Karpas-422 (cell line): ENCODE measurements at places on chromosomes 6 and 20.
A peak's percentile ranks its signal among the peaks of the same experiment; 100 is the strongest.

DNA sequence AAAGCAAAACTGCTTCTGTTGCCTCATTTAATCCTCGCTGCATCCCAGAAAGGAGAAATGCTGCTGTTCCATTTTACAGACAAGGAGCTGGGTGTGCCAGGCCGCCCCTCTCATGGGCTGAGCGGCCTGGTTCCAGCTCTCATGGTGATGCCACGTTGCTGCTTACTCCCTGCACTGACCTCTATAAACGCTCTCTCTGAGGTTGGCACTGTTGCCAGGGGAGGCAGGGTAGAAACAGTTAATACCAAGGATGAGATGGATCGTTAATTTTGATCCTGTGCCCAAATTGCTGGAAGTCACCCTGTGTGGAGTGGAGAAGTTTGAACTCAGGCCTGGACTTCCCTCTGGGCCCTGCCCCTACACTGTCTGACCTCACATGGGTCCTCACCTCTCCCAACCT, 25.6 kb downstream of the SIRPA start:
- H3K36me3 ChIP-seq, result no peaks in the 10 kb centered on the region
- no peak for DNase-seq
- H3K27me3 ChIP-seq, result no peaks in the 10 kb centered on the region
- no peaks in the 10 kb centered on the region for H3K4me1 ChIP-seq
- no peak overlapping the region for H3K27ac ChIP-seq

GRCh38 chr6:117399126-117399525, 26.6 kb downstream of the ROS1 start:
- no peaks in the 10 kb centered on the region for H3K36me3 ChIP-seq
- no peak overlapping the region for H3K27ac ChIP-seq
- no peak for DNase-seq
- no peaks in the 10 kb centered on the region for H3K4me1 ChIP-seq

DNA sequence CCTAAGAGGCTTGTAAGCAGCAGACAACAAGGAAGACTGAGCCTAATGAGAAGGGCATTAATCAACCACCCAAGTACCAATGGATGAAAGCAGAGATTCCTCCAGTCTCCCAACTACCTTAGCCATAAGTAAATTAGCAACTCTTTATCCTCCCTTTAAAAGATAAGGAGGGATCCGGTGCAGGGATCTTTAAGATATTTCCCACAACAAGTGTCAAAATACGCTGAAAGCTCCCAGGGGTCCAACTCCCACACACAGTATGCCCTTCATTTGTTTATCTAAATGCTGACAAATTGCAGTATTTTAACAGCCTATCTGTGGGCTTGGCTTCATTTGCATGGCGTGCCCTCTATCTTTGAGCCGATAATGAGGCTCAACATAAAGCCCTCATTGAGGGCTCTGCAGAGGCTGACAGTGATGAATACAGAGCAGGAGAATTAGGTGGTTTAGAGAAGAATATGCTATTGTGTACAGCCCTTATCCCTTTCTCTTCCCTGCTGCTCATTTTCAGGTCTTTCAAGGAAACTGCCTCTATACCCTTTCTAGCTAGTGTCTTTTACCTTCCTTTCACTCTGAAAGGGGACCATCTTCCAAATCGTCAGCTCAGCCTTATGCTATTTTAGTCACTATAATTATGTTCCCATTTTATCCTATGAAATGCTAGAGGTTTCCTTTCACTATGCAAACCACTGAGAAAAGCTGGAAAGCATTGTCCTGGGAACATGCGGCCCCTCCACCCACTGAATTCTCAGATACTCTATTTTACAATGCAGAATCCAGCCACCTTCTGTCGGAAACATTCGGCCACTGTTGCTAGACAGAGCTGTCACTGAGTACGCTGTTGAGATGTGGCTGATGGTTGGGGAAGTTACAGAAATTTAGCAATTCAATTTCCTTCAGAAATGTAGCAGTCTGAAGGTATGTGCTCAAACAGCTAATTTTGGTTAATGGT, 575.2 kb upstream of the JAG1 start:
- DNase-seq, result no peak
- H3K4me3 ChIP-seq, result no peak overlapping the region
- no peaks in the 10 kb centered on the region for H3K4me1 ChIP-seq
- no peaks in the 10 kb centered on the region for H3K27me3 ChIP-seq

- H3K27me3 ChIP-seq, result no peaks in the 10 kb centered on the region
- H3K27ac ChIP-seq, result peak overlapping the region; percentile 29; the same call in 1 of the 2 replicates
- no peak for DNase-seq
- H3K4me1 ChIP-seq, result peaks cover 72% of the 10 kb centered on the region
Measured at GRCh38 chr20:57313230-57313629, 16.4 kb upstream of the SPO11 start.

DNA sequence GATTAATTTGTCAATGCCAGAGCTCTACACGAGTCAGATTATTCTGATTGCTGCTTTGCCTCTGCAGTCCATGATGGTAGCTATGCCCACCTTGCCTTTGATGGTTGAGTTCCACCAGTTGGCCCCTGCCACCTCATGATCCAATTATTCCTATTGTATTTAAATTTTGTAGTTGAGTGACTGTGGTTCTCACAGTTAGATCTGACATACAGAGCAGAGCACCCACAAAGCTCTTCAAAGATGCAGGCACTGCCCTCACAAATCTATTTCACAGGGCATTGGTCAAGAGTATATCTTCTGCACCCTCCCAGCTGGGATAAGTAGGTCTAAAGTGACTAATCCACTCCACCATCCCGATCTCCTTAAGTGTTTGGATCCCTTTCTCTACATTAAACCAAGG, 318.8 kb downstream of the EYA4 start:
- no peak for DNase-seq
- no peaks in the 10 kb centered on the region for H3K27me3 ChIP-seq
- H3K27ac ChIP-seq, result no peak overlapping the region

DNA sequence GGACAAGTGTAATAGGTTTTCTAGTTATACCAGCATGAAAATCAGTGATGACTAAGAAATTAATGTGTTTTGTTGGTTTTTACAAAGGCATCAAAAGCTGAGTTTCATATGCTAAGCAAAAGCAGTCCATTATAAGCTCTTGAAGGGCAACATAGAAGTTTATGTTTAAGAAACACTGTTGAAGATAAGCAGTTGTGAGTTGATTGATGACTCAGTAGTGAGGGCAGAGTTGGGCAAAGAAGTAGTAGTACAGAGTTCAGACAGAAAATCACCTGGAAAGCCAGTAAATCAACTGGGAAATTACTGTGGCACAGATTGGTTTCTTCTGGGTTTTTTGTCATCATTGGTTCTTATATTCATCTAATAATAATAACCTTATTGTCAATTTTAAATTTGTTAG, 78.0 kb upstream of the SMIM8 start:
- H3K36me3 ChIP-seq, result peaks cover 43% of the 10 kb centered on the region; the same call in 1 of the 2 replicates
- H3K27ac ChIP-seq, result no peak overlapping the region
- no peaks in the 10 kb centered on the region for H3K4me1 ChIP-seq
- DNase-seq, result no peak

GRCh38 chr6:91293395-91293794, 706.5 kb upstream of the MAP3K7 start:
- H3K4me3 ChIP-seq, result no peak overlapping the region
- no peaks in the 10 kb centered on the region for H3K4me1 ChIP-seq
- no peaks in the 10 kb centered on the region for H3K36me3 ChIP-seq
- H3K27me3 ChIP-seq, result no peaks in the 10 kb centered on the region
- DNase-seq, result no peak

GRCh38 chr20:32010101-32010500, at the start of gene CCM2L:
TSS of gene CCM2L (plus strand) at chr20:32010438. CDS start at chr20:32010455, 17 bp downstream.
- H3K4me1 ChIP-seq, result no peaks in the 10 kb centered on the region
- no peak for DNase-seq
- H3K27me3 ChIP-seq, result no peaks in the 10 kb centered on the region
- H3K27ac ChIP-seq, result no peak within 1 kb of the TSS

DNA sequence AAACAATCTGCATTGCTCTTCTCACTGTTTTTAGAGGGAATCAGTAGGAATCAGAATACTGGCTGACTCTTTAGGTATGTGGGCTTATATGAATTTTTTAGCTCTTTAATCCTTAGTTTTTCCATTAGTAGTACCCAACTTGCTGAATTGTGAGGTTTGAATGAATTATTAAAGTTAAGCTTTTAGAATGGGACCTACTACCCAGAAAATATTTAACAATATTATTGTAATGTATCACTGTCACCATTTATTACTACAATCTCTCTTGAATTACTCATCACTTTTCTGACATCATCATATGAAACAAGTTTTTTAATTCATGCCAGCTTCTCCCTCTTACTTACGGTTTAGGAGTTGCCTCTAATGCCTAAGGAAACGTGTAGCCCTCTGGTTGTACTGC, 212.7 kb downstream of the BCKDHB start:
- no peaks in the 10 kb centered on the region for H3K36me3 ChIP-seq
- DNase-seq, result no peak
- H3K27ac ChIP-seq, result no peak overlapping the region

- no peaks in the 10 kb centered on the region for H3K27me3 ChIP-seq
- DNase-seq, result peak; percentile 79
- H3K36me3 ChIP-seq, result no peaks in the 10 kb centered on the region
- no peak overlapping the region for H3K4me3 ChIP-seq
- H3K27ac ChIP-seq, result no peak overlapping the region
Measured at GRCh38 chr6:161694995-161695394, 421.1 kb upstream of the AGPAT4 start.

GRCh38 chr20:9919271-9920014, 80.6 kb upstream of the PAK5 start:
- H3K27ac ChIP-seq, result peak overlapping the region; percentile 73
- peak; percentile 66 for DNase-seq
- no peaks in the 10 kb centered on the region for H3K36me3 ChIP-seq
- H3K4me1 ChIP-seq, result peaks cover 42% of the 10 kb centered on the region

- peaks cover 8% of the 10 kb centered on the region for H3K4me1 ChIP-seq
- no peaks in the 10 kb centered on the region for H3K27me3 ChIP-seq
- H3K36me3 ChIP-seq, result no peaks in the 10 kb centered on the region
- H3K4me3 ChIP-seq, result no peak overlapping the region
Measured at GRCh38 chr20:54199721-54200176, 8.1 kb upstream of the PFDN4 start.

DNA sequence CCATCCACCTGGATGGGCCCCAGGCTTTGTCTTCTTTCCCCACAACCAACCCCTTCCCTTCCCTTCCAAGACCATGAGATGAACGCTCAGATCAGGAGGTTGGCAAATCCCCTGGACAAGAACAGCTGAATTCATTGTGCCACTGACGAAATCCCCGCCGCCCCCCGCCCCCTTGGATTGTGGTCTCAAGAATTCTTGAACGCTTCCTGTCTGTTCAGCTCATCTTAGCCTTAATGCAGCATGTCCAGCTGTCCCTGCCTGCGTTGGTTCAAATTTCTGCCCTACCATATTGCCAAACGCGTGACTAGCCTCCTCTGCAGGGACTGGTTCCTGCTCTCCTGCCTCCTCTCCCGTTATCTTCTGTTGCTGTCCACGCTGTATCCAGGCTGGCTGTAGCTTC, 133.2 kb downstream of the CDH4 start:
- H3K27me3 ChIP-seq, result no peaks in the 10 kb centered on the region
- H3K27ac ChIP-seq, result no peak overlapping the region
- H3K36me3 ChIP-seq, result no peaks in the 10 kb centered on the region
- no peak overlapping the region for H3K4me3 ChIP-seq
- DNase-seq, result no peak

DNA sequence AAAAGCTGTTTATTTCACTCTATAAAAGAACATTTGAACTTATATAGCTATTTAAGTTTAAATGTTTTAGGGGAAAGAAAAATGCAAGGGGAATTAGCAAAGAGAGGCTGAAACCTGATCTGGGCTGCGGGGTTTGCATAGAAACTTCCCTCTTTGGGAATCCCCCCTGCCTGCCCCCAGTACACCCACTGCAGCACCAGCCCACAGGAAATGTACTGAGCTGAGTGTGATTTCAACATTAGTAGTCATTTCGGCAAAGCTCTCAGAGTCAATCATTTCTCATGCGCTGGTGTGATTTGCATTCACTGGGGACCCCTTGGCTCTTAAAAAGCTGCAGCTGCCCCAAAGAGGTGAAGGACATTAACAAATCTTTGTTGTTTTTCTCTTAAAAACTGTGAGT, 859.4 kb downstream of the MAFB start:
- H3K27ac ChIP-seq, result peak overlapping the region; percentile 80
- no peaks in the 10 kb centered on the region for H3K27me3 ChIP-seq
- peaks cover 33% of the 10 kb centered on the region for H3K4me1 ChIP-seq
- peak overlapping the region; percentile 47 for H3K4me3 ChIP-seq
- H3K36me3 ChIP-seq, result no peaks in the 10 kb centered on the region
- peak; percentile 75 for DNase-seq

DNA sequence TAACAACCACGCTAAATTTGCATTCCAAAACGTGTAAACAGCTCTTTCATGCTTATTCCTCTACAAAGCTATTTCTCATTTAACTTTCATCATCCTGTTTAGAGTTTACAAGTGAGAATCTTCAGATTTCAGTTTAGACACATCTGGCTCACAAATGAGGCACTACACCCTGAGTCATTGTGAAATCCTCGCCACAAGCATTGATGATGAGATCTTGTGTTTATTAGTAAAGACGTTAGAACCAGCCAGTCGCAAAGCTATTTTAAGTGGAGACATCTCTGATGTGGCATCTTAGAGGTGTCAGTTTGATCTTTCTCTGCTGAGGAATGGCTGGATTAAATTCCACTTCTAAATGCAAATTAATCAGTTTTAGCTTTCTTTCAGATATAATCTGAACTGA, 8.3 kb upstream of the ISM1 start:
- no peak for DNase-seq
- no peak overlapping the region for H3K27ac ChIP-seq
- H3K36me3 ChIP-seq, result no peaks in the 10 kb centered on the region
- H3K4me1 ChIP-seq, result no peaks in the 10 kb centered on the region

- H3K27me3 ChIP-seq, result no peaks in the 10 kb centered on the region
- H3K4me3 ChIP-seq, result peak overlapping the region; percentile 42; the same call in 1 of the 2 replicates
- H3K4me1 ChIP-seq, result peaks cover 100% of the 10 kb centered on the region
- H3K27ac ChIP-seq, result peak overlapping the region; percentile 99
- H3K36me3 ChIP-seq, result no peaks in the 10 kb centered on the region
Measured at GRCh38 chr20:43943725-43944124, 29.1 kb downstream of the TOX2 start.

DNA sequence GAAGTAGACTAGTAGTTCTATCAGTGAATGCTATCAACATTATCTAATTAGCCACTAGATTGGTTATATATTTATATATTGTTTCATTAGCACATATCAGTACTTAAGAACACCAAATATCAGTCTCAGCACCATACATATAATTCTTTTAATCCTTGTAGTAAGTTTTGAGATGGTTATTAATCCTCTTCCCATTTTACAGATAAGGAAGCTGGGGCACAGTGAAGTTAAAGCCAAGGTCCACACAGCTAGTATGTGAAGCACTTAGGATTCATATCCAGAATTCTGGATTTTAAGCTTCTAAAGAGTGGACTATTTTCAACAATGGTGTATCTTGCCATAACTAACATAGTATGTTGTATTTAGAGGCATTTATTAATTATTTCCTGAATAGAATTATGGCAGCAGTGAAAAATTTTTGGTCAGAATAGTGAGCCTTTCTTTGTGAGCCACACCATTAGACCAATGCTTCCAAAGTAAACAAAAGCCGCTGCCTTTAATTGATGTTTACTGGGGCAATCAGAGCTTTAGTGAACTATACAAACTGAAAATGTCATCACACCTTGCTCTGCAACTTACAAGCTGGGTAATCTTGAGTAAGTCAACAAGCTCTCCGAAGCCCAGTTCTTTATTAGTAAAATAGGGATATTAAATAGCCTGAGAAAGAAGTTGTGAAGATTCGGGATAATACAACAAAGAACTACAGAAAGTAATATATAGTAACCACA, 41.9 kb upstream of the HBS1L start:
- 0 out of 2 replicates have a peak, but pooled peaks cover 2% of the 10 kb centered on the region for H3K27me3 ChIP-seq
- no peak for DNase-seq
- no peak overlapping the region for H3K27ac ChIP-seq
- no peaks in the 10 kb centered on the region for H3K36me3 ChIP-seq

GRCh38 chr6:128686084-128686483, 165.7 kb upstream of the PTPRK start:
- no peak overlapping the region for H3K27ac ChIP-seq
- H3K27me3 ChIP-seq, result no peaks in the 10 kb centered on the region
- H3K4me3 ChIP-seq, result no peak overlapping the region
